ENCODE measurements at places on chromosomes 1 and 21.

GRCh38 chr1:34013958-34014737 lies 150.3 kb downstream of the HMGB4 start:
- DNase-seq: no peak

GRCh38 chr1:31467005-31467674 lies 54.1 kb downstream of the SERINC2 start:
- DNase-seq: no peak

GRCh38 chr21:30829659-30830058 lies at the start of gene KRTAP7-1:
TSS of gene KRTAP7-1 (minus strand) at chr21:30829759. CDS start at chr21:30829698, 61 bp downstream.
- DNase-seq: no peak

- no peak for DNase-seq
Measured at GRCh38 chr1:209383907-209384709, 199.4 kb upstream of the CAMK1G start.

DNA sequence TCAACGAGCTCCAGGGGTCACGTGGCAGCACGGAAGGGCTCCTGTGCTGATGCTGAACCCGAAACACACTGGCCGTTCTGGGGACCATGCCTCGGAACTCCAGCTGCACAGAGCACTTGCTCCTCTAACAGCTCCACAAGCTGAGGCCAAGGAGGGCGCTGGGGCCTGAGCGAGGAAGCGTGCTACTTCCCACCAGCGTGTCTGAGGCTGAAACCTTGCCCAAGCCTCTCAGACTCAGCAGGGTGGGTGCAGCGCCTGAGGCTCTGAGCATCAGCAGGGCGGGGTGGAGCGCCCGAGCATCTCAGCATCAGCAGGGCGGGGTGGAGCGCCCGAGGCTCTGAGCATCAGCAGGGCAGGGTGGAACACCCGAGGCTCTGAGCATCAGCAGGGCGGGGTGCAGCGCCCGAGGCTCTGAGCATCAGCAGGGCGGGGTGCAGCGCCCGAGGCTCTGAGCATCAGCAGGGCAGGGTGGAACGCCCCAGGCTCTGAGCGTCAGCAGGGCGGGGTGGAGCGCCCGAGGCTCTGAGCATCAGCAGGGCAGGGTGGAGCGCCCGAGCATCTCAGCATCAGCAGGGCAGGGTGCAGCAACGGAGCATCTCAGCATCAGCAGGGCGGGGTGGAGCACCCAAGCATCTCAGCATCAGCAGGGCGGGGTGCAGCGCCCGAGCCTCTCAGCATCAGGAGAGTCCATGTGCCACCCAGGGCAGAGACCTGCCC lies 9.6 kb downstream of the WRAP73 start:
- no peak for DNase-seq

GRCh38 chr1:67676287-67676686 lies 8.7 kb upstream of the GADD45A start:
- DNase-seq: no peak

DNA sequence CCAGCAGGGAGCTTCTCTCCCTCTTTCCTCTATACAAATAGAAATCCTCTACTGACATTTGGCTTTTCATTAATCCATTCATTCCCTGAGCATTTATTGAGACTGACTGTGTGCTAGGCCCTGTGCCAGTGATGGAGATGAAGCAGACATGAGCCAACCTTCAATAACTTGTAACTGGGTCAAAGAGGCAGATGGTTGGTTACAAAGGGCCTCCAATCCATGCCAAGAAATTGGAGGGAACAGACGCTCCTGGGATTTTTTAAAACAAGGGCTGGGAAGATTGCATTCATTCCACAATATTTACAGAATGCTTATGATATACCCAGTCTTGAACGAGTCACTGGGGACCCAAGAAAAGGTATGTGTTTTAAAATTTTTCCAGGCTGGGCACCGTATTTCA lies 6.2 kb downstream of the HPCAL4 start:
- DNase-seq: no peak

DNA sequence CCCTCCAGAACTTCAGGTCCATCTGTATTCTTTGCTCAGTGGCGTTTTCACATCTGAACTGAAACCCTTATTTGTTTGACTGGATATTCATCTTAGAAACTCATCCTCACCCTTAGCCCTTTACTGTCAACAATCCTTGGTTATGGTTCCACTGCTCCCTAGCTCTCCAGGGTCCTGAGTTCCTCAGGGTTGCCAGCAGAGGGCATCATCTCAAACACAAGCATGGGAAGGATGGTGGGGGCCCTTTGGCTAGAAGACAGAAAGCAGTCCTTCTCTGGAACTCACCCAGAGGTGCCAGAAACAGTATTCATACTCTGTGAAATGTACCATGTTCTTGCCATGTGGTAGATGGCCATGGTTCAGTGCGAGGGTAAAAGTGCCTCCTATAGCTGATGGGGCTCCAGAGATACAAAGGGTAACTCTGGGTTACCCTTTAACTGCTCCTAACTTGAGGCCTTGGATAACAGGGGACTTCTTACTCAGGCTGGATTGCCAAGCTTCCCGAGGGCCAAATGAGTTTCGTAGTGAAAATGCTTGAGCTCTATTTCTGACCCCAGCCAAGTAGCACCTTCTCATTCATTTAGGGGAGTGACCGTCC lies 11.3 kb downstream of the NCSTN start:
- DNase-seq: no peak

GRCh38 chr21:44870748-44871495 lies 2.6 kb downstream of the PTTG1IP start:
- no peak for DNase-seq

- no peak for DNase-seq
Measured at GRCh38 chr1:39653546-39654031, 14.1 kb upstream of the HEYL start.

DNA sequence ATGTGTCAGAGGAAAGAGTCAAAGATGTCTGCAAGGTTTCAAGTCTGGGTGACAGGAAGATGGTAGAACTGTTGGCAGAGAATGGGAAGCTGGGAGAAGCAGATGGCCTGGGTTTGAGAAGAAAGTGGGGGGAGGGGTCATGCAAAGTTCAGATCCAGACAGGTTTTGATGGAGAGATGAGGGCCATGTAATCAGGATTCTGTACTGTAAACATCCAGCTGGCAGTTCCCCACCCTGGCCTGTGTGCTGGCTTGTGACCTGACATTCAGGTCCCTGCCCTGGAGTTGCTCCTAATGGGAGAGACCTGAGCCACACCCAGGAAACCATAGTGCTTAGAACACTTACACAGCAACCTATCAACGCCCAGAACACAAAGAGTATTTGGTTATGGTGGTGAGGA lies 15.6 kb upstream of the ETV3 start:
- no peak for DNase-seq

- peak; percentile 34 for DNase-seq
Measured at GRCh38 chr1:224433701-224434672, 610 bp downstream of the WDR26 start.

DNA sequence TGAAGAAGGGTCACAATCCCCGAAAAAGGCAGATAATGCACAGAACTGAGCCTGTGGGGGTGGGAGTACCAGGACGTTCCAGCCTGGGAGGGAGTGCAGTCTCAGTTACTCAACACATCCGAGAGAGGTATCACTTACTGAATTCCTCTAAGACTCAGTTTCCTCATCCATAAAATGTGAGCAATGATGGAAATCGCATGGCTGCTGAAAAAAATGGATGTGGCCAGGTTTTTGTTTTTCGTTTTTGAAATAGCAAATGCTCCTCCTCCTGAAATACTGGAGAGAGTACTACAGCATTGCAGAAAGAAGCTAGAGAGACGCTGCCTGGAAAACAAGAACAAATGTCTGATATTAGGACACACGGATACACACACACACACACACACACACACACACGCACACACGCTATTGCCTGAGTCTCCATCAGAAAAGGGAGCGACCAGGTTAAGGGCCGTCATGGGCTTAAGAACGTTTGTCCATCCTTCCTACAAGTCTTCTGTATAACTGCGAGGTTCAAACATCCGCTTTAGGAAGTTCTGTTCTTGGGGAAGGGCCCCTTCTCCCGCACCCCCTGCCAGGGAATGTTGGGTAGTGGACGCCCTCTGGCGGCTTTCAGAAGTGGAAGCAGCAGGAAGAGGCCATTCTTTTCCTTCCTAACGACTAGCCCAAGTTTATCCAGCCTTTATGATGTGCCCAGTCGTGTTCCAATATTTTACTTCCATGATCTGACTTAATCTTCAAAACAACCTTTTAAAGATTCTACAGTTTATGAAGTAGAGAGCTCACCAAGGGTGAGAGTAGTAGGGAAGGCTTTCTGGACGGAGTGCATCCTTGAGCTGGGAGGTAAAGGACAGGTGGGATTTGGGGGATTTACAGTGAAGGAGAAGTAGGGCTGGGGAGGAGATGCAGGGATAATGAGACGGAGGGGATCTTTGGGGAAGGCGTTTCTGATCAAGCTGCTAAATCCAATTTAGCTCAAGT lies 699 bp upstream of the NES start:
- DNase-seq: no peak

DNA sequence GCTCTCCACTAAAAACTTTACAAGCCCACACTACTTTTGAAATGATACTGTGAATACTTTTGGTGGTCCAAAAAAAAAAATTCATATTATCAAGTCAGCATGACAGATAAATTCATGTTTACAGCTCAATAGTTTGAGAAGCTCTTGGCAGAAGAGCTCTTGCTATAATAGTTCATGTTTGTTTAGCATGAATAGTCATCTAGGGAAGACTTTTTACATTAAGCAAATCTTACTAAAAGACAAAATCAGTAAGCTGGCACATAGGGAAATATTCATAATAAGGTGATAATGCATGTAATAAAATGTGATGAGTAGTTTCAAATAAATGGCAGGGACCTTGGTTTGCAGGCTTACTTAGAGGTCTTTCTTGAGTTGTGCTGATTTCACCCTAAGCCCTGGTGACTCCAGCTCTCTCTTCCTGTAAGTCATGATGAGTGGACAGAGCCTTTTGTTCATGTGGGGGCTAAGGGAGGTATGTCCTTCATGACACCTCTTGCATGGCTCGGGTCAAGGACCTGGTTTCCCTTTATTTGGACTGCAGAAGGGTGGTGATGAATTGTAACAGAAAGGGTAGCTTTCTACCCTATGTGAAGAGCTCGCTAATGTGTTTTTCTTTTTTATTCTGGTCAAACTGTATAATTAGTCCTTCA lies 166.7 kb downstream of the GABPA start:
- no peak for DNase-seq

- no peak for DNase-seq
Measured at GRCh38 chr1:46617108-46617800, 643 bp upstream of the MOB3C start.

- DNase-seq: no peak
Measured at GRCh38 chr1:59096501-59096900, 200.4 kb upstream of the FGGY start.

GRCh38 chr1:108050911-108051629 lies 86.1 kb upstream of the VAV3 start:
- no peak for DNase-seq

GRCh38 chr1:8004113-8004802 lies 21.9 kb downstream of the ERRFI1 start:
- DNase-seq: no peak

DNA sequence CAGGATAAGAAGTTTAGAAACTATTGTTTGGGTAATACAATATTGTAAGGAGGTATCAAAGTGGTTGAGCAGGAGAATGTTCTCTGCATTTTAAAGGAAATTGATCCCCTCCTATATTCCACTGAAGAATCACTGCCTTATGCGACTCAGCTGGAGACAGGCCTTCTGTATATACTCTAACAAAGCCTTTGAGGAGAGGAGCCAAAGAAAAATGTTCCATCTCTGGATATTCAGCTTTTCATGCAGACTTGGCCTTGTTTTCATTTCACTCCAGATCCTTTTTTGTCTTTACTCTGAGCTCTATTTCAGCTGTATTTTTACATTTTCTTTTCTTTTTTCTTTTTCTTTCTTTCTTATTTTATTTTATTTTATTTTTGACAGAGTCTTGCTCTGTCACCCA lies 42.1 kb upstream of the S1PR1 start:
- no peak for DNase-seq

GRCh38 chr1:91779548-91780021 lies 106.4 kb downstream of the TGFBR3 start:
- DNase-seq: no peak

DNA sequence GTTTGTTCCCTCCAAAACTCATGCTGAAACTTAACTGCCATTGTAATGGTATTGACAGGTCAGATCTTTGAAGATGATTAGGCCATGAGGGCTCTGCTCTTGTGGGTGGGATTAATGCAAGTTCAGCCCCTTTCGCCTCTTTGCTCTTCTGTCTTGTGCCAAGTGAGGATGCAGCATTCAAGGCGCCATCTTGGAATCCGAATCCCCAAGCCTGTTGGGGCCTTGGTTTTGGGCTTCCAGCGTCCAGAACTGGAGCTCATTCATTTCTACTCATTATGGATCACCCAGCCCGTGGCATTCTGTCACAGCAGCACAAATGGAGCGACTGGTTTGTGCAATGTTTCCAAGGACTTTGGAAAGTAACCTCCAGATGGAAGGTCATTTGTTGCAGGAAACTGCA lies 5.6 kb downstream of the TTC34 start:
- DNase-seq: no peak
